ENCODE measurements at places on chromosomes 1 and 21. TPM values are rescaled to one million over a fixed set of nuclear protein-coding genes. Genes with fewer than 3 reads are reported as not detected.

SEC16B gene
- 0.80 TPM for total RNA-seq

NPHS2 gene
- total RNA-seq: not detected

INTS3 gene
- 23.3 TPM for total RNA-seq

OR2G6 gene
- not detected for total RNA-seq

PLA2G4A gene
- total RNA-seq: 9.4 TPM

RPRD2 gene
- total RNA-seq: 16.4 TPM

RAP1GAP gene
- total RNA-seq: 10.1 TPM

ELOVL1 gene
- total RNA-seq: 151 TPM

C4BPB gene
- 2.1 TPM for total RNA-seq
